Stimulated activated CD8-positive, alpha-beta memory T cell treated with anti-CD3 and anti-CD28 coated beads, Interleukin-4, amount 100 ng/mL, for 1 hour (primary cell): ENCODE measurements at places on chromosomes 4 and X.

DNA sequence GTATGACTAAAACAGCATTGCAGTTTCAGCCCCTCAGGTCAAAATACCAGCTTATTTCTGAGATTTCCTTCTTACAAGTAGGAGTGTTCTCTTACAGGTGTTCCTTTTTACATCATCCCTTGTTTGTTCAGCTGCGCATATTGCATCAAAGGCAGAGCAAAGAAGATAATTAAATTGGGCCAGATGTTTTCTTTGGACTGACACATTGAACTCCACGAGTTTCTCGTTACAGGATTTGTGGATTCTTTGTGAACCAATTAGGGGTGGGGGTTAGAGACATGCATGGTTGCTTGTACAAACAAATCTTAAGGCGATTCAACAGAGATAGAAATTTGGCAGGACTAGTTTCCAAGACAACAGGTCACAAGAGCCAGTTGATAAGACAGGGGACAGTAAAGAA lies 95.7 kb downstream of the SPANXN4 start:
- DNase-seq: no peak

DNA sequence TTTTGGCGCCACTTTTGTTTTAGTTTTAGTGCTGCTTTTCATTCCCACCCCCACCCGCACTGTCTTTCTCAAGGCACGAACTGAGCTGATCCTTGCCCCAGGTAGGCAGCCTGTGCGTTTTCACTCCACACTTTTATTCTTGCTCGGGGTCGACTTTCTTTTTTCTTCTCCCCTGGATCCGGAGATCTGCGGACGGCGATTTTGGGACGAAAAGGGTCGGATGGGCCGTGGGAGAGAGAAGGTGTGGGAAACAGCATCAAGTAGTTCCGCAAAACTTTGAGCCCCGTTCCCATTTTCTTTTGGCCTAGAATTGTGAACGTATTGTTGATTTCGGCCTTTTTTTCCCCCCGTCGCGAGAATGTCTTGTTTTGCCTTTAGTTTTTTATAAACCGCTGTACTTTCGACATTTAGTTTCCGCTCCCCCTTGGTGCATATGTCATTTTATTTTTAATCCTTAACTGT lies 531 bp downstream of the STAG2 start:
- DNase-seq: no peak

DNA sequence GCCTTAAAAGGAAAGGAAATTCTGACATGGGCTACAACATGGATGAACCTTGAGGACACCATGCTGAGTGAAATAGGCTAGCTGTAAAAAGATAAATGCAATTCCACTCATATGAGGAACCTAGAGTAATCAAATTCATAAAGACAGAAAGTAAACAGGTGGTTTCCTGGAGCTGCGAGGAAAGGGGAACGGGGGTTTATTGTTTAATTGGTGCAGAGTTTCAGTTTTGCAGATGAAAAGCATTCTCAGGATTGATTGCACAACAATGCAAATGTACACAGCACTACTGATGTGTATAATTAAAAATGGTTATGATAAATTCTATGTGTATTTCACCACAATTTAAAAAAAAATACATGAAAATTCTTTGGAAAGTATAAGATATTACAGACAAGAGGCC lies 24.0 kb downstream of the PLRG1 start:
- DNase-seq: no peak

DNA sequence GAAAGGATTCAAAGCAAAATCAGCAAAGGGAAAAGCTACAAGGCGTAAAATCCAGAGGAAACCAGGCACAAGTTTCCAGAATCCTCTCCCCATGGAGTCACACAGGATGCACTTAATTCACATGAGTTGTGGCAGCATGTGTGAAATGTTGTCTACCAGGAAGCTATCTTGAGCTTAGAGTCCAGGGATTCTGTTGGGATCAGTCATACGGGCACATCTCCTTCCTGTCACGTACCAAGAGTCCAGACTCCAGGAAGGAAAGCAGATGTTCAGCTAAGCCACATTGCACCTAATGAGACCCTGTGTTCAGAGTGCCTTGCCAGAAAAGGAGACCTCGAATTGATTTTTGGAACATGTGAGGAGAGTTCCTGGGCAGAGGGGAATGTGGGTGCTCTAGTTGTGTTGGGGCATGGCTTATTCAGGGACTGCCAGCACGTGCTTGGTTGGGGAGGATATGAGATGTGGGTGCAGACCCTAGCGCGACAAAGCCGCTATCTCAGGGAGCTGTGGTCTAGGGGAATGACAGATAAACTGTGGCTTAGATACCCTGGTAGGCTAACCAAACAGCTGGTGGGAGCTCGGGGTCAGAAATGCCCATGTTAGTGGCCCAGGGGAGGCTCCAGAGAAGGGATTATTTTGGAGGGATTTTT lies 70.0 kb downstream of the EVC start:
- no peak for DNase-seq

DNA sequence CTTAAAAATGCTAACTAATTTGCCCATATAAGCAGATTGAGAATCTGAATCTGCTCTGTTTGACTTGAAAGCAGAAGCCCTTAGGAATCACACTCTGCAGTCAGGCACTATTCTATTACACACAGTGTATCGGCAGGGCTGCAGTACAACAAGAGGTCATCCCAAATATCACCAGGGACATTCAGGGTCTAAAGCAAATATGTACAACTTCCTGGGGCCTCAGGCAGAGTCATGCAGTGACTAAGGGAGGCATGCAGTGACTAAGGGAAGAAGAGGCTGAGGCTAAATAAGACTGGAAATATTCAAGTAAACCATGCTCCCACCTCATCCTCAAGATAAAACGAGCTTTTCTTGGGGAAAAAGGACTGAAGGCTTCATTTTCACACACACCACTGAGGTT lies 20.9 kb downstream of the MAPK10 start:
- no peak for DNase-seq

- no peak for DNase-seq
Measured at GRCh38 chrX:122026665-122027064, 979.3 kb downstream of the GLUD2 start.

- no peak for DNase-seq
Measured at GRCh38 chr4:1582227-1582626, 101.9 kb downstream of the FAM53A start.
